ENCODE measurements at places on chromosomes 7 and 10.

DNA sequence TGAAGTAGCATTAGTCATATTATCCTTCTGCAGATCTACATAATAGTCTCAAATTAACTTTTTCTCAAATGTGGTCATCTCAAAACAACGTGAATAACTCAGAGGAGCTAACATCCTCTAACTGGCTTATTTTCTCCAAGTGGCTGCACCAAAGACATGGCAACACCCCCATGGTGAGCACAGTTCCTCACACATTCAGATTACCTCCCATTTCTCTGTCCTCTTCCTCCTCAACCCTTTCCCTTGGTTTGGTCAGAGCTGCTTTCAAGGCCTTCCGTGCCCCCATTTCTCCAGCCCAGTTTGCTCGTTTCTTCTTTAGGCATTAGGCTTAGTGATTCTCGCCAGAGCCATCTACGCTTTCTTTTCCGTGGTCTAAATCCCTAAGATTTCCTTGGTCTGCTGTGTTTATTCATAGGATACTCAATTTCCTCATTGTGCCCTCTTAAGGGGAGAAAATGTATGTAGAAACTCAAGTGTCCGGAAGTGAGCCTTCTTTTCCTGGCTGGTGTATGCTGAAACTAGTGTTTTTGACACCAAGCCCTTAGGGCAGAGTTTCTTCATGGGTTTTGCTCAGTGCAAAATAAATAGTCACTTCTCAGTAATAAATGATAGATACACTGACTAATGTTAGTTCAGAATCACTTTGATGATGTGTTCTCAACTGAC lies 2.6 kb downstream of the MET start:
- DNase-seq, result no peak

- no peak for DNase-seq
These were observed 26.9 kb downstream of the DNAJB9 start for GRCh38 chr7:108596560-108596959.

DNA sequence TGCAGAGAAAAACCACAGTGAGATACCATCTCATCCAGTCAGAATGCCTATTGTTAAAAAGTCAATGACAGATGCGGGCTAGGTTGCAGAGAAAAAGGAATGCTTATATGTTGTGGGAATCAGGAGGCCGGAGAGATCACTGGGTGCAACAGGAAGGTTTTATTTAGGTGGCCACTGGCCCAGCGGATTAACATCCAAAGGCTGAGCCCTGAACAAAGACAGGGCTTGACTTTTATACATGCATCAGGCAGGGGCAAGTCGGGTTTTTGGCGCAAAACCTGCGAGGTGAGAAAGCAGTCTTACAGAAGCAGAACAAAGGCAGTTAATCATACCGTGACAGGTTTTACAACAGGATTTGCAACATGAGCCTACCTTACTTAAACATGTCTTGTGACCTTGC lies 620 bp downstream of the ZNF117 start:
- DNase-seq, result no peak

GRCh38 chr10:131231323-131231964 lies 80.1 kb downstream of the TCERG1L start:
- DNase-seq, result no peak

- no peak for DNase-seq
These were observed 74.6 kb upstream of the C7orf33 start for GRCh38 chr7:148515728-148516695.

- no peak for DNase-seq
These were observed 278.7 kb upstream of the KLF6 start for GRCh38 chr10:4063717-4064116.

DNA sequence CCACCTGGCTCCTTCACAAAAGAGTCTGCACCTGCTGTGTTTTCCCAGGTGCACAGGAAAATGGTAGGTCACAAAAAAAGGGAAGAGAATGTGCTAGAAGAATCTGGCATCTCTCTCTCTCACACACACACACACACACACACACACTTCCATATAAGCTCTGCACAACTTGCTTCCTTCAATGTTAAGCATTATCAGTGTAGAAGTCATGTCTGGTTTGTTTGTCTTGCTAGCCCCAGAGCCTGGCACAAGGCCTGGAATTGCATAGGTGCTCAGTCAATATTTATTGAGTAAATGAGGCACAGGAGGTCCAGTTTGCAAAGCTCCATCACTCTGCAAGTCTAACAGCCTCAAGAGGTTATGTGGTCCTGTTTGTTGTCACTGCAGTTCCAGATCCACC lies 867.3 kb upstream of the AUTS2 start:
- no peak for DNase-seq

DNA sequence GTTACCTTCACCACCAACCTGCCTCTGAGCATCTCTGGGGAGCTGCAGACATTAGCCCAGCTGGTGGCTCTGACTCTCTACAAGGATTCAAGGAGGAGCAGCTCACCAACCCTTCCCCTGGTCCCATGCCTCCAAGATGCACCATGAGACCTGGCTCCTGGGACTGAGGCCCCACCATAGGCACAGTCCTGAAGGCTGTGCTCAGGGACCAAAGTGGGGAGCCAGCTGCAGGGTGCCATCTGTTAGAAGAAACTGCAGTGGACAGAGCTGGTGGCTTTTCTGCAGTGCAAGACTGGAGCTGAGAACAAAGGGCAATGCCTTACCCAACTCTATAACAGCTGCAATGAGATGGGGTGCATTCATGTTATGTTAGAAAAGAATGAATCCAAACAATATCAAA lies 581.6 kb downstream of the TCERG1L start:
- DNase-seq, result no peak

DNA sequence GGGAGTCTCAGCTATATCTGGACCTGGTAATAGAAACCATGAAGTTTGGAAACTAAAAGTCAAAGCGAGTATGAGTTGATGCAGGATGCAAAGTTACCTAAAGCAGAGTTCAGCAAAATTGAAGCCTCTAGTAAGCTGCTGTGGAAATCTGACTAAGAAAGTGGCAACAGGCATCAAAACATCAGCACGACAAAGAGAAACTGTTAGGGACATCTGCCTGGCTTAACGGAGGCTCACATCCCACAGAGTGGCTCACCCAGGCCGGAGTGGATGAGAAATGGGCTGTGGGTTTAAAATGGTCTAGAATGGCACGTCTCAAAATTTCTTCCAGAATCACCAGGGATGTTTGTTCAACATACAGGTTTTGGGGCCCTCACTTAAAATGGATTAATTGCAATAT lies 164.1 kb upstream of the NPY start:
- no peak for DNase-seq

- no peak for DNase-seq
These were observed 253.0 kb upstream of the GRB10 start for GRCh38 chr7:51035716-51036115.

DNA sequence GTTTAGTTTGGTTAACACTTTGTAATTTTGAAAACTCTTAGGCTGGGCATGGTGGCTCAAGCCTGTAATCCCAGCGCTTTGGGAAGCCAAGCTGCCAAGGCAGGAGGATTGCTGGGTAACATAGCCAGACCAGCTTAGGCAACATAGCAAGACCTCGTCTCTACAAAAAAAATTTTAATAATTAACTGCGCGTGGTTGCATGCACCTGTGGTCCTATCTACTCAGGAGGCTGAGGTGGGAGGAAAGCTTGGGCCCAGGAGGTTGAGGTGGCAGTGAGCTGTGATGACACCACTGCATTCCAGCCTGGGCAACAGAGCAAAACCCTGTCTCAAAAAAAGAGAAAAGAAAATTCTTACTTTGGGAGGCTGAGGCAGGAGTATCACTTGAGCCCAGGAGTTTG lies 18.2 kb downstream of the MYOZ1 start:
- no peak for DNase-seq

DNA sequence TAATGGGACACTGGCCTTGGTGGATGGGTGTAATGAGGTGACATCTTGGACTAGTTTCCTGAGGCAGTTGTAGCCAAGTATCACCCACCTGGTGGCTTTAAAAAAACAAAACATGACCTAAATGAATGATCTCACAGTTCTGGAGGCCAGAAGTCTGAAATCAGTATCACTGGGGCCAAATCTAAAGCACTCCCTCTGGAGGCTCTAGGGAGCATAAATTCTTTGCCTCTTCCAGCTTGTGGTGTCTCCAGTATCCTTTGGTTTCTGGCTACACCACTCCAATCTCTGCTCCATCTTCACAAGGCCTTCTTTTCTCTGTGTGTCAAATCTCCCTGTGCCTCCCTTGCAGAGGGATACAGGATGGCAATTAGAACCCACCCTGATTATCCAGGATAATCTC lies 342.9 kb downstream of the CALN1 start:
- DNase-seq, result no peak

- DNase-seq, result no peak
These were observed 217.1 kb upstream of the HGF start for GRCh38 chr7:81986723-81987470.

DNA sequence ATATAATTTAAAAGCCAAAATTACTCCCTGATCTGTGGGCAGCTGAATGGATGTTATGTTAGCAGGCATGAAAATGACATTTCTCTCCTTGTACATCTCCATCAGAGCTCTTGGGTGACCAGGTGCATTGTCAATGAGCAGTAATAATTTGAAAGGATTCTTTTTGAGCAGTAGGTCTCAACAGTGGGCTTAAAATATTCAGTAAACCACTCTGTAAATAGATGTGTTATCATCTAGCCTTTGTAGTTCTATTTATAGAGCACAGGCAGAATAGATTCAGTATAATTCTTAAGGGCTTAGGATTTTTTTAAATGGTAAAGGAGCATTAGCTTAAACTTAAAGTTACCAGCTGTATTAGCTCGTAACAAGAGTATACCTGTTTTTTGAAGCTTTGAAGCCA lies 52.0 kb downstream of the MRPL32 start:
- no peak for DNase-seq

- no peak for DNase-seq
These were observed 950.7 kb upstream of the PHF14 start for GRCh38 chr7:10022957-10023356.

DNA sequence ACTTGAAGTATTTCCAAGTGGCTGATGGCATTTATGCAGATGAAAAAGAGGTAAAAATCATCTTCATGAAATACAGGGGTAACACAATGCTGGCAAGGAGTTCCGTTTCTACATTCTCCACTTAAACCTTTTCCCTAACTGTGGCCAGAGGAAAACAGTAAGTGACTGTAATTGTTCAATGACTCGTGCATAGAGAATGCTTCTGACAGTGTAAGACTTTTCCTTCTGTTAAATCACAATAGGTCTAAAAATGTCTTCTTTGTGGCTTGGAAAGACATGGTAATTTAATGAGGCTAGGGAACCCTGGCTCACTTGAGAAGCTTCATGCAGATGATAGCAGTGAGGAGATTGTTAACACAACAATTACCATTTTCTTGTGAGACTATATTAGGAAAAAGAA lies 50.3 kb upstream of the RSU1 start:
- no peak for DNase-seq

DNA sequence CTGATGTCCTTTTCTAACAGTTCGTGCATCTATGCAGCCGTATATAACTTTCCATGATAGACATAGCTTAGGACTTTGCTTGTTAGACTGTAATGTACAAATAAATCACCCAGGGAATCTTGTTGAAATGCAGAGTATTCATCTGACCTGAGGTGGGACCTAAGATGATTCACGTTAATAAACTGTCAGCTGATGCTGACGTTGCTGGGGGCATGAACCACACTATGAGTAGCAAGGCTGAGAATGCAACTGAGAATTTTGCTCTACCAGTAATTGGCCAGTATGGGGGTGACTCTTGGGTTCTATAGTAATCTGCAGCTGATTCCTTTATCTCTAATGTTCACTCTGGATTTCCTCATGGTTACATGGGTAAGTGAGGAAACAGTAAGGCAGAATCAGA lies 130.1 kb upstream of the MALRD1 start:
- no peak for DNase-seq

DNA sequence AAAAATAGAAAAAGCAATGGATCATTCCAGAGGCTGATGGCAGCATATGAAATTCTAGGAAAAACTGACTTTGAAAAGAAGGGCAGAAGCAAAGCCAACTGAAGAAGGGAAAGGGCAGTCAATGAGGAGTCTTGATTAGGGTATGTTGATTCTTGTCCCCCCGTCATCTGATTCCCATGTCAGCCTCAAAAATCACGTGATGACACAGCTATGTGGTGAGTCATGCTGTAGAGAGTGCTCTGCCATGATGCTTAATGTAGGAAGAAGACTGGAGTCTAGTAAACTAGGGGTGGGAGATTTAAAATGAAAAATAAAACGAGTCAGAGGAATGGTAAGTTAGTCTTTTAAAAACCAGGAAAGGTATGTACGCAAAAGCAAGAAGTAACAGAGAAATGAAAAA lies 3.9 kb upstream of the POU6F2 start:
- DNase-seq, result no peak

DNA sequence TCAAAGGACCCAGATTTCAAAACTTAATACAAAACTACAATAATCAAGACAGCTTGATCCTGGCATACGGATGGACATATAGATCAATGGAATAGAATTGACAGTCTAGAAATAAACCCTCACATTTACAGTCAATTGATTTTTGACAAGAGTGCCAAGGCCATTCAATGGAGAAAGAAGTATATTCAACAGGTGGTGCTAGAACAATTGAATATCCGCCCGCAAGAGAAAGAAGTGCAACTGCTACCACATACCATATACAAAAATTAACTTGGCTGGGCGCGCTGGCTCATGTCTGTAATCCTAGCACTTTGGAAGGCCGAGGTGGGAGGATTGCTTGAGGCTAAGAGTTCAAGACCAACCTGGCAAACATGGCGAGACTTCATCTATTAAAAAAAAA lies 23.2 kb upstream of the CCL24 start:
- no peak for DNase-seq

DNA sequence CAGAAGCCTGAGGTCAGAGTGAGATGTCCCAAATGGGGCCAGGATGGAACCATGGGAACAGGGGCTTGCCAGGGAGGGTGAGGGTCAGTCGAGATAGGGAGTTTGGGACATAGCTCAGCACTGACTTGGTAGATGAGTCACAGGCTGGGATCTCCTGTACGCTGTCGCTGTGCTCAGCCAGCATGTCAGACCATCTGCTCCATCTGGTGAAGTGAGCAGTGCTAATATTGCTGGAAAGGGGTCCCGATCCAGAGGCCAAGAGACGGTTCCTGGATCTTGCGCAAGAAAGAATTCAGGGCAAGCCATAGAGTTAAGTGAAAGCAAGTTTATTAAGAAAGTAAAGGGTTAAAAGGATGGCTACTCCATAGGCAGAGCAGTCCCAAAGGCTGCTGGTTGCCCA lies 505.6 kb downstream of the GALNT17 start:
- no peak for DNase-seq

GRCh38 chr7:40755438-40755837 lies 620.6 kb downstream of the SUGCT start:
- DNase-seq, result no peak

Measured in central memory CD4-positive, alpha-beta T cell (primary cell).